ENCODE measurements at places on chromosomes 2 and 18.

DNA sequence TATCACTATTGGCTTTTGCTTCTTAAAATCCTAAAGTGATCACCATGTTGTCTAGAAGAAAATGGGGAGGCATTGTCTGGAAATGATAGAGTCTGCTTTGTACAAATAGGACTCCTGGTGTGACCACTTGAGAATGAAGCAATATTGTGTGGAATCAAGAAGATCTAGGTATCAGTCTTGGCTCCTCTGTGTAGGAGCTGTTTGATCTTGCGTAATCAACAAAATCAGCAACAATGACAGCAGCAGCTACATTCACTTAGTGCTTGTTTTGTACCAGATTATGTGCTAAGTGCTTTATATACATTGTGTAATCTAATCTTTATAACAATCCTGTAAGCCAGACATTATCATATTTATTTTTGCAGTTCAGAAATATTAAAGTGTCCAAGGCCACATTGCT, 17.8 kb downstream of the NCOA1 start:
- no peak for DNase-seq

DNA sequence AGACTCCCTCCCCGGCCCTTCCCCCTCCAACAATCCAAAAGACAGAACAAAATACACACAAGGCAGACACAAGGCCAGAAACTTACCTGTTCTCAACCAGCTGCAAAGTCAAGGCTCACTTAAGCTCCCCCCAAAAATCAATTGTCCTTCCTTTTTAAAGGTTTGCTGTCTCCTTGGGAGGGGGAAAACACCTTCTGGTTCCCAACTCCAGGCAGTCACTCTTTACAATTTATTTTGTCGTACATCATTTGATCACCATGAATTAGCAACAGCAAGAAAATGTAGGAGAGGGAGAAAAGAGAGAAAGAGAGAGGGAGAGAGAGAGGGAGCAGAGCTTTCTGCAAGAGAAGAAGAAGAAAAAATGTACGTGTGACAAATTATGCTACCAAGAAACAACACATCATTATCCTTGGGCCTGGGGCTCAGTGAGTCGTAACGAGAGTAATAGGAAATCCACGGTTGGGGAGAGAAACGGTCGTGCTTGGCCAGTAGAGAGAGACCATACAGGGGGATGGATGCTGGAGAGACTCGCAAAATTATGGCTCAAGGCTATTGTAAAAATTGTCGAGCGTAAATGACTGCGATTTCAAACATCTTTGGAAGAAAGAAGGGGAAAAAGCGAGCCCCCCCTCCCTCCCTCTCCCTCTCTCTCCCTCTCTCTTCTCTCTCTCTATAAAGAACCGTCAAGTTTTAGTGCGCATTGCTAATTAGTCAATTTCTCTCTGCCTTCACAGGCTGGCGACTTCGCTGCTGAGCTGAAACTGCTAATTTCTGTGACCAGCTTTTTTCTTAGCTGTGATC, at the start of gene KLHL14:
Gene KLHL14 (minus strand): TSS at position 443 of the 801 bp plus-strand sequence. CDS start 2,432 bp downstream, outside the sequence.
- no peak for DNase-seq

DNA sequence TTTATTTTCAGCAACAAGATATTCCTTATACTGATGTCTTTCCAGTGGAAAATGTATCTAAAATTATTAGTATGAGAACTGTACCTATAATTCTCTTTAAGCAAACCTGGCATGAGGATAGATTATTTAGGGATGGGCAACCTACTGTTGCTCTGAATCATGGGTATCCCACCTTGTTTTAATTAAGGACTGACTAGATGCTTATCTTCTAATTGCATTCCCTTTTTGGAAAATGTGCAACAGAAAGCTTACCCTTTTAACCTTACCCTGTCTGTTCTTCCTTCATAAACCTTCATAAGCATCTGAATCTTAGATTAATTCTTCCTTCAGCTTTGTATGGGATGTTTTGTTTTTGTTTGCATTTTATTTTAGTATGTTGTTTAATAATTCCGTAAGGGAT, 110.3 kb downstream of the TAF4B start:
- no peak for DNase-seq

GRCh38 chr2:10003206-10004125, 39.9 kb upstream of the KLF11 start:
- DNase-seq: no peak

DNA sequence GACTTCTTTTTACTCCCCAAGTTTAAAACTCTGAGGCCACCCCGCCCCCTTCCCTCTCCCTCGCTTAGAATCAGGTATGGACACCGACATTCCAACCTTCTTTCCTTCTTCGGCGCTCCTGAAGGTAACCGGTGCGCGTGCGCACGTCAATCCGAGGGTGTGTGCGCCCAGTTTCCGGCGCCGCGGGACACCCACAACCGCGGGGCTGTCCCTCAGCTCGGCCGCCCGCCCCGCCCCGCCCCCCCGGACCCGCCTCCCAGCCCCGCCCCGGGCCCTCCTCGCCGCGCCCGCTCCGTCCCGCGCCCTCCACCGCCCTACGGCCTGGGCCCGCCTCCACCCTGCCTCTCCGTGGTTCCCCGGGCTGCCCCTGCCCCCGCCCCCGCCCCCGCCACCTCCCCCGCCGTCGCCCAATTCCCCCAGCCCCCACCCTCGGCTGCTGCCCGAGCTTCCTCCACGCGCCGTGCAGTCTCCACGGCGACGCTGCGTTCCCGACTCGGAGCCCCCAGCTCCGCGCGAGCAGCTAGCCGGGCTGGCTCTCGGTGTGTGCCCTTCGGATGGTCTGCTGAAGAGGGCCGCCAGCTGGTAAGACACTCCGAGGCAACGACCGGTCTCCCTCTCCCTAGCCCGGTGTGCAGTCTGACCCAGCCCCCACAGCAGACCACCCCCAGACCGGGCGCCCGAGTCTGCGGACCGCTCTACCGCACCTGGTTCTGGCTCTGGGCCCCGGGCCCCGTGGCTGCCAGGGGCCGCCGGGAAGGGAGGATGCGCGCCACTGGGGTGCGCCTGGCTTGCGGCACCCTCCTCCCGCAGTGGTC, 635 bp downstream of the ERICH2 start:
- no peak for DNase-seq

DNA sequence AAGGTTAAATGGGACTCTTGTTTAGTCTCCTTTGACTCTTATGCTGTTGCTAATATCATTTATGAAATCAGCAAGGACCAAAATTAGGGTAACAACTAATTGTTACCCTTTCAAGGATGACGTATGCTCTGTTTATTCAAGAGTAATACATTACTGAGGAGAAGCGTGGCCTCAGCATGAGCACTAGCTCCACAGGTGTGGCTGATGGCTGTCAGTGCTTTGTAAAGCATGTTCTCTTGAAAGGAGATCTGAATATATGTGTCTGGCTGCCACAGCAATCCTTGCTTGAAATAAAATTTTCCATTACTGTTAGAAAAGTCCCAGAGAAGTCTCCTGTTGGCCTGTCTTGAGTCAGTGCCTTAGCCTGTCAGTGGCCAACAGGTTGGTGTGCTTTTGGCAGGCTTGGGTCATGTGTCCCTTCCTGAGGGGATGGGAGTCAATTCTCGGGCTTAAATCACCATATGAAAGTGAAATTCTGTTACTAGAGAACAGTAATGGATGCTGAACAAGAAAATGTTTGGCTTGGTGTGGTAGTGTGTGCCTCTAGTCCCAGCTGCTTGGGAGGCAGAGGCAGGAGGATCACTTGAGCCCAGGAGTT, 32.7 kb downstream of the ABI2 start:
- no peak for DNase-seq

GRCh38 chr2:212154477-212154878, 384.1 kb downstream of the ERBB4 start:
- DNase-seq: no peak

DNA sequence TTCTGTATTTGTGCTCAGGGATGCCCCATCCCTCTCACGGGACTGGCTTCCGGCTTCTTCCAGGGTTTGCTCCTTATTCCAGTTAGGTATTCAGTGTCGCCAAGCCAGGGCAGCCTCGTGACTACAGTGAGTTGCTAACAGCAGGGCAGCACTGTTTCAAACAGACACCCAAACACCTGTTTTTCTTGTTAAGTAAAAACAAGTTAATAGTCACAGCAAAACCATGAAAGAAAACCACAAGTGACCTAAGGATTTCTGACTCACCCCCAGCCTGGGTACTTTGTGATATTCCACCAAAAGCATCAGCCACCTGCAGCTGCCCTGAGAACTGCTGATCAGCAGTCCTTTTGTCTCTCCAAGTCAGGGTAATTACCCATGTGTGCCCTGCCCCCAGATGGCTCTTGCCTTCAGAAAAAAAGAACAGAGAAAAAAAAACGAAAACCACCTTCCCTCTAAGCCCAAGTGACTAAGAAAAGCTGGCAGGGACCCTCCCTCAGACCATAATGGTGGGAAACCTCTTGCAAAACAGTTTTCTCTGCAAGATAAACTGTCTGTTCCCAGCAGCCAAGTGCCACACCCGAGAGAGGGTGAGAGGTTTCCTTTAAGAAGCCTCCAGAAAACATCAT, 178.2 kb downstream of the ANAPC1 start:
- DNase-seq: peak; percentile 20

GRCh38 chr18:44683556-44683955, 2.9 kb downstream of the SETBP1 start:
- no peak for DNase-seq

DNA sequence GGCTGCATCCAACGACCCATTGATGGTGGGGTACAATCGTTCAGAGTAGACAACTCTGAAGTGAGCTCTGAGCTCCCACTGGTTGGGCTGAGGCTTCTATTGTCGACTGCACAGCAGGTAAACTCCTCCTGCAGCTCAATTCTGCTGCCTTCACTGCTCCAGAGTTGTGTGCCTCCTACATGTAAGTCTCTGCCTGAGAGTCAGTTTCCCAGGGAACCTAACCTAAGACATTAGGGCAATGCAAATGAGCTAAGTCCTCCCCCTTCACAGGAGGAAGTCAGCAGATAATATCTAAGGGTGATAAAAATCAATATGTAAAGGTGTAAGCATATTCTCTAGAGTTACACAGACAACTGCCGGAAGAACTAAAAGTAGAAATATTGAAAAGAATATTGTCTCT, 22.5 kb upstream of the ACYP2 start:
- no peak for DNase-seq

DNA sequence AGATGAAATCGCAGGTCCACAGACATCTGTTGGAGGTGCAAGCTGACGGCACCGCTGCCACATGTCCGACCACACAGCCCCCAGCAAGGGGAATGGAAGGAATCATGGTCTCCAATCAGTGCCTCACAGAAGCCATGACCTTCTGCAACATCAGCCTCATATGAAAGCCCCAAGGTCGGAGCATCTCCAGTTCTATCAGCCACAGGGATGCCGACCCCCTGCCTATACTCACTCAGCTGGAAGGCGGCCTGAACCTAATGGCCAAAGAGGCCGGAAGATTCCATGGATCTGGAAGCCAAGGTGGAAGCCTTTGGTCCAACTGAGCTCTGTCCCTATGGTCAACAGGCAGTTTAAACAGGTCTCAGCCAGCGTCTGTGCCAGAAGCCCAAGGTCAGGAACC, 278.8 kb downstream of the TNS1 start:
- no peak for DNase-seq

DNA sequence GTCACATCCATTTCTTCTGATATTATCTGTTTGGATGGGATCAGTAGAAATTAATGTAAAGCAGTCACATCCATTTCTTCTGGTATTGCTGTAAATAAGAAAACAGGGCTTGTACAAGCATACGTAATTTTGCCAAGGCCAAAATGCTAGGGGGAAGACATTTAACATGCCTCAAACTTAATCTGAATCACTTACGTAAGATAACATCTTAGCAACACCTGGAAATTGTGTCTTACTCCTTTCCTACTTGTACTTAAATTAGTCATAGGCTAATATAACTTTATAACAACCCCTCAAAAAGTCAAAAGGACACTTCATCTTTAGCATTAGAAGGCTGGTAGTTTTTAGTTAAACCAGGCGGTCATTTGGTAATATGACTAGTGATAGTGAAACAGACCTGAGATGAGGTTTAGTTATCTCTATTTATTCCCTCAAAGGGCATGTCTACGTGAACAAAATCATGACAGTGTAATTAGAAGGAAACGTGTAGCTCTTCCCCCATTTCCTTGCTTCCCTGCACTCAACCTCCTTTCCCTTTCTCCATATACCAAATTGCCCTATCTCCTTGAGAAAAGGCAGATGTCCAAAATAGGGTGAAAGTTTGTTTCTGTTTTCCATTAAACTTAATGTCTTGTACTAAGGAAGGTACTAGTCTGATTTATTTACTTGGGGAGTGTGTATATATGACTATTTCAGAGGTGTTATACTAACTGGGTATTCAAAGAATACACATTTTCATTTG, 99.3 kb upstream of the FZD5 start:
- no peak for DNase-seq

DNA sequence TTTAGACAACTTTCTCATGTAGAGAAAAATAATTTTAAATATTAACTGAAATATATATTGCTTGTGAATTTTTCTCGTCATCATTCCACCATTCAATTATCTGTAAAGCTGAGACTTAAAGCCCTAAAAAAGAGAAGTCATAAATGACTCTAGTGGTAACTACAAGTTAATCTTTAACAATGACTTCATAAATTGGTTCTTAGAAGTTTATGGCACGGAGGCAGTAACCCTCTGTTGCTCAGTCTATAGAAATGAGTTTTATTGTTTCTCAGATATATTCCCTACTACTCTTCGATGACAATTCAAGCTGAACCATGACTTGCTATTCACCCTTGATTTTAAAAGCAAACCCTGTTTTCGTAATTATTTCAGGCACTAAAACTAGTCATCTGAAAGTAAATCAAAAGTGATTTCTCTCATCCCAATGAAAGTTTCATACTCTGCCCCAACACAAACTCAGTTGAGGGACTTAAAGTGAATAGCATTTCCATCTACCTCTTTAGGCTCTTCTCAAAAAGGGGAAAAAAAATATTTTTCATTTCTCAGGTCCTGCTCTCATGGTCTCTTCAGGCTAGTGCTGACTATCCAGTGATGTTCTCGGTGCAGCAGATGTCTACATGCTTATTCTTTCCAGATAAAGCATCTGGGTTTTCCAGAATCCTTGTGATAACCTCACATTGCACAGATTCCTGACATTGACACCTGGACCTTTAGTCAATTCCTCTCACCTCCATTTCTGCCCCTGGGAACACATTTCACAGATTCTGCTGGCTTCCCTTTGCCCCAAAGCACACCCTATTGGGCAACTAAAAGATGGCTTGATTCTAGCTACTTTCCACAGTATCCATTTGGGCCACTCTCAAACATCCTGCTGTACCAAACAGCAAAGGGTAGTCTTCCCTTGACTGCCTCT, 207.8 kb upstream of the LRATD1 start:
- no peak for DNase-seq

GRCh38 chr2:127321303-127321702, 27.4 kb upstream of the ERCC3 start:
- no peak for DNase-seq

- DNase-seq: no peak
These were observed 46.4 kb upstream of the NPAS2 start for GRCh38 chr2:100773538-100773937.

DNA sequence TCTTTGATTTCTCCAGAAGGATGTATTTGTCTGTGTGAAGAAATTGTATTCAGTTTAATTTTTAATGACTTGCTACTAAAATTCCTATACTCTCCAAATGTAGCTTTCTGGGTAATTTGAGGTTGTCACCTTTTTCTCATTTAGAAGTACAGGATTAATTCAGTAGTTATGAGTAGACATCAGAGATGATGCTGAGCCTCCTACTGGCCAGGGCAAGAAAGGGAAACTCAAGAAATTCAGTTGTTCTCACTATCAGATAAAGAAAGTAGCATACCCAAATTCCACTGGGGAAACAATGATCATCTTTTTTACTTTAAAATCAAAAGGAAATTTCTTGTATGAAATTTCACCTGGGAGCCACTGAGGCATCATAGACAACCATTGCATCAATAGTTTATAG, 199.4 kb downstream of the SATB2 start:
- no peak for DNase-seq

GRCh38 chr2:73970850-73971471, 13.7 kb upstream of the TET3 start:
- no peak for DNase-seq

- DNase-seq: no peak
These were observed 305.4 kb upstream of the HS6ST1 start for GRCh38 chr2:128623776-128624761.
